ENCODE measurements at places on chromosomes 2 and 18.

- no peak for DNase-seq
These were observed 444.1 kb upstream of the SMIM21 start for GRCh38 chr18:75871596-75871995.

DNA sequence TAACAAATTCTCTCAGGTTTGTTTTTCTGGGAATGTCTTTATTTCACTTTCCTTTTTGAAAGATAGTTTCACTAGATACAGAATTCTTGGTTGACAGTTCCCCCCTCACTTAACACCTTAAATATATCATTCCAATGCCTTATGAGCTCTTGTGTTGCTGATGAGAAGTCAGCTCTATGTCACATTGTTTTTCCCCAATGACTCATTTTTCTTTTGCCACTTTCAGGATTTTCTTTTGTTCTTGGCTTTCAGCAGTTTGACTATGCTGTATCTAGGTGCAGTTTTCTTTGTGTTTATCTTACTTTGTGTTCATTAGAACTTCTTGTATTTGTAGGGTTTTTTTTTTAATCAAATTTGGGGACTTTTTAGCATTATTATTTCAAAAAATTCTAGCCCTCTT, 5.6 kb upstream of the RALBP1 start:
- DNase-seq: no peak

- DNase-seq: no peak
These were observed at the start of gene ST8SIA3 for GRCh38 chr18:57352271-57352701. TSS of gene ST8SIA3 (plus strand) at chr18:57352557. CDS start at chr18:57352847, 290 bp downstream.

DNA sequence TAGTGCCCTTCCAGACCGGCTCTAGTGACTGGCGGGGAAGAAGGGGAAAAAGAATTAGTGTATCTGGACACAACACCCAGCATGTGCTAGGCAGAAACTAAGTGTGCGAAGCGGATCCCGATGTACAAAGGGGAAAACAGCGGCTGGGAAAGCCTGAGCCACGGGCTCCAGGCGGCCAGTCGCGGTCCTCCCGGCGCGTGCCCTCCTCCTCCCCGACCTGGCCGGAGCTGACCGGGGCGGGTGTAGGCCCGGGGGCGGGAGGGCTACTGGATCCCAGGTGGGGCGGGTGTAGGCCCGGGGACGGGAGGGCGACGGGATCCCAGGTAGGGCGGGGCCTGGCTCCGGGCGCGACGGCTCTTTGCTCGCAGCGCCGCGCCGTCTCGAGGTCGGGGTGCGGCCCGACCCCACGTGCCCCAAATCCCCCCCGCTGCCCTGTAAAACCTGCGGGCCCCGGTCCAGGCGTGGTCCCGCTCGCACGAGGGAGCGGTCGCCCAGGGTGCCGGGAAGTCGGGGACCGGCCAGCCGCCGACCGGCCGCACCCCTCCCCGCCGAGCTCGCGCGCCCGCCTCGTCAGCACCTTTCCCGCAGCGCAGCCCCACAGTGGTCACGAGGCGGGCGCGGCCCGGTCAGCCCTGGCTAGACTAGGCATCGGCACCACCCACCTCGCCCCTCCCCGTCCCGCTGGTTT, 48.8 kb downstream of the C2orf42 start:
- no peak for DNase-seq

Data from non-pigmented ciliary epithelial cell (primary cell).